ENCODE measurements at places on chromosomes 4 and X. TPM values are rescaled to one million over a fixed set of nuclear protein-coding genes. Genes with fewer than 3 reads are reported as not detected.

Gene TEX13D
- not detected for total RNA-seq

Gene TBCK
- 30.3 TPM for total RNA-seq

Gene RTL9
- 0.56 TPM for total RNA-seq

Gene GPR78
- under 0.01 TPM for total RNA-seq

Gene PLAC8
- not detected for total RNA-seq

Gene APBB2
- 64.7 TPM for total RNA-seq

Gene NEXMIF
- total RNA-seq: under 0.01 TPM

Gene INTS6L
- 3.9 TPM for total RNA-seq

Gene CYBB
- total RNA-seq: not detected

Gene NIPAL1
- 1.1 TPM for total RNA-seq

- DNase-seq: peak; percentile 64
These were observed 31.5 kb downstream of the PRPS1 start for GRCh38 chrX:107659768-107660167.

GRCh38 chr4:180937083-180937482 lies 1306.1 kb upstream of the TENM3 start:
- peak; percentile 19 for DNase-seq

DNA sequence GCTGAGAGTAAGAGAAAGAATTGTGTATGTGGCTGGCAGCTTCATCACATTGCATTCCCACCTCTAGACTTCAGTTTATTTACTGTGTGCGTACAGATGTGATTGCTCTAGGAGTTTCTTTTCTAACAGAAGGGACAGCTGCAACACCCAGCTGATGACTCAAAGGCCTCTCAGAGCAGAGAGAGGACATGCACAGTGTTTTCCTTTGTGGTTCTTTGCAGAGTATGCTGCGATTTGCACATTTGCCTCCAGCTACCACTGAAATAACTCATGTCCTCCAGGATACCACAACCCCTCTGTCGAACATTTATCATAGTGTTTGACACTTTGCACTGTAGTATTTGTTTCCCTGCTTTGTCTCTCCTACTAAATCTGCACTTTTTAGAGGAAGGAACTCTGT lies 294.1 kb downstream of the STIM2 start:
- DNase-seq: peak; percentile 44

GRCh38 chr4:145535202-145535601 lies 53.5 kb downstream of the SMAD1 start:
- DNase-seq: no peak

- DNase-seq: peak; percentile 47
These were observed 55.1 kb downstream of the RAB40A start for GRCh38 chrX:103464072-103464773.

- no peak for DNase-seq
These were observed 55.4 kb downstream of the ZFX start for GRCh38 chrX:24204958-24205357.

GRCh38 chr4:68183417-68183816 lies 53.7 kb upstream of the TMPRSS11F start:
- no peak for DNase-seq

- no peak for DNase-seq
These were observed 48.4 kb upstream of the PAQR3 start for GRCh38 chr4:78987683-78988082.

GRCh38 chr4:7470111-7470510 lies 35.4 kb upstream of the PSAPL1 start:
- DNase-seq: no peak
